ENCODE measurements at places on chromosomes 16 and 17.

DNA sequence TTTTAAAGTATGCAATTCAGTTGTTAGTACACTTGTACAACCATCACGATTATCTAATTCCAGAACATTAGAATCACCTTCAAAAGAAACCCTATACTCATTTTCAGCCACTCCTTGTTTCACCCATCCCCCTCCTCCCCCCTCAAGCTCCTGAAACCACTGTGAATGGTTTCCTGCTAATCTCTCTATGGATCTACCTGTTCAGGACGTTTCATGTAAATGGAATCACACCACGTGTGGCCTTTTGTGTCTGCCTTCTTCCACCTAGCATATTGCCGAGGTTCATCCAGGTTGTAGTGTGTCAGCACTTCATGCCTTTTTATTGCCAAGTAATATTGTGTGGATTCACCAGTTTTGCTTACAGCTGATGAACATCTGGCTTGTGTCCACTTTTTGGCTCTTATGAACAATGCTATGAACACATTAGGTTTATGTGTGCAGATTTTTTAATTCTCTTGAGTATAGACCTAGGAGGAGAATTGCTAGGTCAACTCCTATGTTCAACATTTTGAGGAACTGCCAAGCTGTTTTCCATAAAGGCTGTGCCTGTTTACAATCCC lies 17.8 kb downstream of the EIF4A3 start:
- no peak for DNase-seq

DNA sequence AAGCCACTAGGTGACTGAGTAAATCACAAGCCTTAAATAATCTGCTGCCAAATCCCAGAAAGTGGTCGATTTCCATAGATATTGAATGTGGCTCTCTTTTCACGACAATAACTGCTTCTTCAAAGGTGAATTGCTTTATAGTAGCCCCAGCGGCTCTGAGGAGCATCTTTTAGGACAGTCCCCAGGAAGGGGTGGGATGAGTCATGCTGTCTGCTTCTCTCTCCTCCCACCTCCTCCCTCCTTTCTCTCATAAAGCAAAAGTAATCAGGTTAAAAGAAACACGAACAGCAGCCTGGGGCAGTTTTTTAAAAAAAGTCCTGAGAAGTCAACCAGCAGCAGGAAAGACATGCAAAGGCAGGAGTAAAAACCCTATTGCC lies 1.8 kb downstream of the KIAA0513 start:
- no peak for DNase-seq

- no peak for DNase-seq
These were observed 43.1 kb downstream of the ANKFY1 start for GRCh38 chr17:4220655-4221054.

- DNase-seq: no peak
These were observed 3.8 kb downstream of the CCL16 start for GRCh38 chr17:35977509-35977908.

DNA sequence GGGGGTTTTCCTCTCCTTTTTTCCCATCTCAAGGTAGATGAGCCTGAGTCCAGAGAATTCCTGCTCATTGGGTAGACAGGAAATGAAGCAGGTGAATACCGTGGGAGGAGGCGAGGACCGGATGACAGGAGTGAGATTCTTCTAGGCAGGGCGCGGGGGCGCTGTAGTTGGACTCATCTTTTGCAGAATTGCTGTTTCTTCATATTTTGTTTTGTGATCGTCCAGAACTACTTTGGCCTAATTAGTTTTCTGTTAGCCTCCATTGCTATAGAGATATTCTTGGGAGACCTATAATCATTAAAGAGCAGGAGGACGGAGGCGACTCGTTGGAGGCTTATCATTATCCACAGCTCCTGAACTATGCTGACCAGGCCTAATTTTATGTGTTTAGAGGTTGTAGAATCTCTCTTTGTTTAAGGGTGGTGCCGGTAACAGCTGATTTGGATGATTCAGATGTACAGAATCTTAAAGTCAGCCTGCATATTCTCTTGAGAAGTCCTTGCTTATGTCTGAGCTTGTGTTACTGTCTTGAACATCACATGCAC lies 650 bp downstream of the ATP6V0A1 start:
- peak; percentile 54 for DNase-seq
